ENCODE measurements at places on chromosomes 1 and 21. TPM values are rescaled to one million over a fixed set of nuclear protein-coding genes. Genes with fewer than 3 reads are reported as not detected.

Gene S100A12
- total RNA-seq: not detected

DNA sequence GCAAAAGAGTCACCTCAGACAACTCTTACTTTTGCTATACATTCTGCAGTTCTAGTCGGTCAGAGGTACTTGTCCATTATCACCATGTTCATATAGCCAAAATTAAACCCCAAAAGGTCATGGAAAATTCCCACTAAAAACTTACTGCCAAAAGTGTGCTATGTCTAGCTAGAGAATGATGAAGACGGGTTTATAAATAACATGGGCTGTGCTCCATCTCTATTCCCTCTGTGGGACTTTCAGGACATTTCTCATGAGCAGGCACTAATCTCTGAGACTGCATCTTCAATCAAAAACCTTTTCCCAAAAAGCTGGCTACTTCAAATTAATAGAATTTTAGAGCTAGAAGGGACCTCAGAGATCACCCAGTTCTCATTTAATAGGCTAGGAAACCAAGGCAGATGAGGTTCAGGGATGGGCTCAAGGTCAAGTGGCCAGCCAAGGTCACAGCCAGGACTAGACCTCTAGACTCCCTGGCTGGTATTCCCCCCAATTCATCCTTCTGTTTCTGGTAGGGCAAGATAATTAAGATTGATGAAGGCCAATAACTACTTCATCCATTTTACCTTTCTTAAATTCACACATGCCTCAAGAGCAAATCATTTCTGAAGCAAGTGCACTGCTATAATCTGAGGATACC lies 21.0 kb upstream of the MOB3C start:
- no peak for DNase-seq

- no peak for DNase-seq
Observed at GRCh38 chr1:155085504-155086127, 7.0 kb downstream of the EFNA3 start.

- DNase-seq: no peak
Observed at GRCh38 chr1:201728731-201729130, 100.2 kb upstream of the IPO9 start.

DNA sequence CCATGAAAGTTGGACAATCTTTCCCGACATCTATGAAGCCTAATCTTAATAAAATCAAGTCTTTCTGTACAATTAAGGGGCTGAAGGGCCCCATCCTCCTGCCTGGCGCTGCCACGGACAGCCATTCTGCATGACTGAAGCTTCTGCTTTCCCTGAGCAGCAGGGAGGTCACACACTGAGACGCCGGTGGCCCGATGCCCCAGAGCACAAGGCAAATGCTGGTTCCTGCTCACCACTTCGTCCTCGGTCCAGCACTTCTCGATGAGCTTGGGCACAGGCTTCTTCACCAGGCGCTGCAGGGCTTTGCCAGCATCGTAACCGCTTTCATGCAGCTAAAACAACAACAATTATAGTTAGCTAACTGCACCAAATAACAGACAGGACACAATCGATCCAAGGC lies 147.8 kb downstream of the SLC45A1 start:
- no peak for DNase-seq

- no peak for DNase-seq
Observed at GRCh38 chr1:230368363-230368762, 57.8 kb downstream of the PGBD5 start.

- no peak for DNase-seq
Observed at GRCh38 chr1:197985351-197985750, 68.2 kb downstream of the LHX9 start.

Gene HAPLN2
- total RNA-seq: not detected

GRCh38 chr1:29838738-29839320 lies 602.5 kb downstream of the PTPRU start:
- DNase-seq: no peak

Gene SH2D1B
- 0.13 TPM for total RNA-seq
